ENCODE measurements at places on chromosomes 2 and 18.
A peak's percentile ranks its signal among the peaks of the same experiment; 100 is the strongest.

DNA sequence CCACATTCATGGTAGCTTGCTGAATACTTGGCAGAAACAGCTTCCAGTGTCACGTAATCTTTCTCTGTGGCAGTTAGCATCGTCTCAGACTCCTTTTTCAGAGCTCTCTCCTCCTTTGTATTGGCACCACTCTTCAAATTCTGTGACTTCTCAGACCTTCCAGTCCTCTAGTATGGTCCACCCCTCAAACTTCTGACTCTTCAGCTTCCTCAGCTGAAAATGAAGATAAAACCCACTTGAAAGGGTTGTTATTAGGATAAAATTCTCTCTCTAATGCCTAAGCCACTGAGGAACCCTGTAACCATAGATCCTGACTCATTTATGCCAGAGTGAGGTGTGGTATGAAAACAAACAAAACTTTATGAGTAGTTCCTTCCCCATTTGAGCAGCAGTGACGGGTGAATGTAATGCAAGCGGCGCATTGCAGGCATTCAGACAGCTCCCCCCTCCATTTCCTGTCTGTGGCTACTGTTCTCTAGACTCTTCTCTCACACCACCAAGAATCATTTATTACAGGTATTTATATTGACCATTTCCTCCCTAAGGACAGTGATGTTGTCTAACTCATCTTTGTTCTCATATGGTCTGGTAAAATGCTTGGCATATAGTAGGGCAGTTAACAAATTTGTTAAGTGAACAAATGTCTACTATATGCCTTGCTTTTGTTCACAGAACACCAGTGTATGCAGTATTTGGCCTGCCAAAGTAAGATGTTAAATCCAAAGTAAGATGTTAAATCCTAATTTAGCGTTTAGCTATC, 35.3 kb downstream of the GALNT1 start:
- no peak for DNase-seq

GRCh38 chr18:22826726-22827125, 106.4 kb upstream of the RBBP8 start:
- no peak for DNase-seq

- no peak for DNase-seq
Measured at GRCh38 chr2:101234169-101234938, 18.3 kb upstream of the CNOT11 start.

GRCh38 chr2:197710424-197711042, 5.4 kb downstream of the MARS2 start:
- no peak for DNase-seq

DNA sequence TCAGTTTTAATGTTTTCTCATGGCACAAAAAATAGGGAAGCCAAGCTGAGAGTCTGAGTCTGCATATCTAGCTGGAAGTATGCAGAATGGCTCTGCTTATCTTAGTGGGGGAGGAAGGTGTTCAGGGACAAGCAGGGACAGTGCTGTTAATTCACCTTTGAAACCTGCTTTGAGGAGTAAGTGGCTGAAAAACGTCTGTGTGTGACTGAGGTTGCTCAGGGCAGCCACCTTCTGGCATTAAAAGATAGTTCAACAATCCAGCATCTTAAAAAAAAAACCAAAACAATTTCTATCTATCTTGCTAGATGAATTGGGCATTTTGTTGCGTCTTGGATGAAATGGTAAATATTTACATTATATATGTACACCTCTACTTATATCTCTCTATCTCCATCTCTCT, 2.0 kb upstream of the TRPM8 start:
- DNase-seq = no peak

- DNase-seq = no peak
Measured at GRCh38 chr2:104863468-104864279, 9.8 kb downstream of the POU3F3 start.

DNA sequence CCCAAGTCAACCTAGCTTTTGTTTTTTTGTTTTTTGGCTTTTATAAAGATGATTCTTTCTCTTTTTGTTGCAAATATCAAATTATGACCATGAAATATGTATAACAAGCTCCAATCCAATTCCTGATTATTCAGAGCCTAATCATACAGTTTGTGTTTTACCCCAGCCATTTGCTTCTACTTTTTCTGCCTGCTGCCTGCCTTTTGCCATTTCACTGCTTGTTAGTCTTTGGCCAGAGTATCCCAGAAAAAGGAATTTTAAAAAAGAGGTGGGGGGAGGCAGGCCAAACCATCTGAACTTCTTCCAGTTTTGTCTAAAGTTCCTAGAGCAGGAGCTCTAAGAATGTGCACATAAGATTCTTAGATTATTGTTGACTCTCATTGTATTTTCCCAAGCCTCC, 211.9 kb upstream of the VRK2 start:
- no peak for DNase-seq

- no peak for DNase-seq
Measured at GRCh38 chr18:64103986-64104385, 44.9 kb downstream of the LINC00305 start.

- DNase-seq = no peak
Measured at GRCh38 chr2:233185330-233185729, 66.1 kb upstream of the ATG16L1 start.

GRCh38 chr18:11047156-11047555, 102.2 kb downstream of the PIEZO2 start:
- DNase-seq = no peak

GRCh38 chr2:124923097-124923496, 898.0 kb downstream of the CNTNAP5 start:
- DNase-seq = no peak

DNA sequence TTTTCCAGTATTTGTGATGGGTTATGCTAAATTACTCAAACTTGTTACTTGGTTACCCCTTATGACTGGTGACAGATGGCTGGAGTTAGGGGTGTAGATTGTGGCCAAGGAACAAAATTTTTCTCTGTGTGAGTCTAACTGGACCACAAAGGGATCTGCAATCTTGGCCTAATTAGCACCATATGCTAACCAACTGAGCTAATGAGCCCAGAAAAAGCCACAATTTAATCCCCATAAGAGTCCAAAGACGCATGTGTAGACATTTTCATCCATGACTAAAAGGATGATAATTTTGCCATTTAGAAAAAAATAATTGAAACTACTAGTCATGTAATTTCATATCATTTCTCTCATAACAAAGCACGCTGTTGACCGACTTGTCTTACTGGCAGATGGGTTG, 151.2 kb downstream of the ABCA12 start:
- no peak for DNase-seq

- no peak for DNase-seq
Measured at GRCh38 chr18:36889742-36890141, 60.8 kb downstream of the KIAA1328 start.

DNA sequence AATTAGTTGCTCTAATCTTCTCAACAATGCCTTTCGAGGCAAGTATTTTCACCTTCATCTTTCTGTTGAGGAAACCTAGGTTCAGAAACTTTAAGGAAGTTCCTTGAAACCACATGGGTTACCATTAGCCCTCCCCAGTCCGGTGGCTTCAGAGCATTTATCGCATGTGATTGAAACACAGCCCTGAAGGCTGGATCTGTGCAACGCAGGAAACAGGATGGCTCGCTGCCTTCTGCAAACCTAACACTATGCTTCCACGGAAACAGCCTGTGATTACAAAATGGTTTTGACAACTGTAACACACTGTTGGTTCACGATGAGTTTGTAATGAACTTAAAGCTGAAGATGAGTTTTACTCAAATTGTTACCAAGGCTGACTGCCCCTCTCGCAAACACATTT, 68.5 kb downstream of the EPB41L3 start:
- DNase-seq = no peak

DNA sequence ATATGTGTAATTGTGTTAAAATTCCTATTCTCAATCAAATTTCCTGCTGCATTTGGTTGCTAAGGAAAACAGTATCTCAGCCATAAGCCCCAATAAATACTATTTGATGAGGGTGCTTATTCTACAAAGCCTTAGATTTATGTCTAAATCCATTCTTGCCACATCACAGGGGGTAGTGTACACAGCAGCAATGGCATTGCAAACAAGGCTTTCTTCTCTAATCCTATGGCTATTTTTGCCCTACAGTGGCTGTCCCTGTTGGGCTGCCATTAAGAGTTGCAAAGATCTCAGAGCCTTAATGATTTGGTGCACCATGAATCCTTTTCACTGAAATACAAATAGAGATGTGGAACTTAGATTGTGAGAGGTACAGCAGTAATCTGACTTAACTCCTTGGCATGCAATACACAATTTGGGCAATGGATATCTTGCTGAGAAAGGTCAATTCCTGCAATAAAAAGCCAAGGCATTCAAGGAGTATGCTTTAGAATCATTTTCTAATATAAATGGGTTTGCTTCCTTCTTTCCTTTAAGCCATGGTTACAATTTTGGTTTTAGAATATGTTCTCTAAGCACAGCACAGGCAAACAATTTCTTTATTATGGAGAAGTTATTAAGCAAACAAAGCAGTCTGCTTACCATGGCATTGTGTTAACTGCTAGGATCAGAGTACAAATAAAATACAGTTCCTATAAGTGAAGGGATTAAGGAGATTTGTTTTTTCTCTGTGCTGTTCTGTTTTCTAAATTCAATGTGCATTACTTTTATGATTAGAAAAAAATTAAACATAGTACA, 69.8 kb upstream of the CD302 start:
- peak; percentile 20 for DNase-seq

GRCh38 chr2:86283411-86284030, 53.9 kb downstream of the REEP1 start:
- no peak for DNase-seq

DNA sequence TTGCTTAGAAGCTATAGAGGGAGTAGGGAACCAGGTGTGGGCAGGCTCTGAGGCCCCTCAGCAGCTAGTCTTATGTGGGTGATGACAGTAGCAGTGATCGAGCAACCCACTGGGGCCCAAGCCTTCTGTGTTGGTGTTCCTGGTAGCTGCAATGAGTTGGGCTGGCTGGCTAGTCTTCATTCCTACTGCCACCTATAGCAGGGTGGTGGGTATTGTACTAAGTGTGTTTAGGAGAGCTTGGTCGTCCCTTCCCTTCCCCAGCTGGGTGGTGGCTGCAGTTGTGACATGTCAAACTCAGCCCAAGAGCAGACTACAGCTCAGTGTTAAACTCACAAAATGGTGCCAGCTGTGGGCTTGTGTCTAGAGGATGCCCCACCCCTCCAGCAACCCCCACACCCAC, 486.1 kb upstream of the UBE2E3 start:
- DNase-seq = no peak

- DNase-seq = no peak
Measured at GRCh38 chr18:30487962-30488361, 554.6 kb downstream of the DSC3 start.

GRCh38 chr18:59612381-59612780, 84.8 kb downstream of the CCBE1 start:
- no peak for DNase-seq

GRCh38 chr2:233076749-233077148, 16.6 kb downstream of the INPP5D start:
- no peak for DNase-seq

DNA sequence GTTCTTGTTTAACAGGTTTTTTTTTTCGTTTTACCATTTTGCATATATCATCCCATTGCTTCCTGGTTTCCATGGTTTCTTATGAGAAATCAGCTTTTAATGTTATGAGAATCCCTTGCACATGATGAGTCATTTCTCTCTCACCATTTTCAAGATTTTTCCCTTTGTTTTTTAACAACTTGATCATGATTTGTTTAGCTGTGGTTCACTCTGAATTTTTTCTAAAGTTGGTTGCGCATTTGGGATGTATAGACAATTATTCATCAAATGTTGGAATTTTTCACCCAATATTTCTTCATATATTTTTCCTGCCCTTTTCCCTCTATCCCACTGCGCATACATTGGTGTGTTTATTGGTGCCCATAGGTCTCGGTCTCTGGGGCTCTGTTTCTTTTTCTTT, 42.4 kb upstream of the BIN1 start:
- no peak for DNase-seq

GRCh38 chr2:138414014-138414413, 87.6 kb upstream of the SPOPL start:
- DNase-seq = no peak

- no peak for DNase-seq
Measured at GRCh38 chr2:239137898-239138283, 262.9 kb downstream of the HDAC4 start.

DNA sequence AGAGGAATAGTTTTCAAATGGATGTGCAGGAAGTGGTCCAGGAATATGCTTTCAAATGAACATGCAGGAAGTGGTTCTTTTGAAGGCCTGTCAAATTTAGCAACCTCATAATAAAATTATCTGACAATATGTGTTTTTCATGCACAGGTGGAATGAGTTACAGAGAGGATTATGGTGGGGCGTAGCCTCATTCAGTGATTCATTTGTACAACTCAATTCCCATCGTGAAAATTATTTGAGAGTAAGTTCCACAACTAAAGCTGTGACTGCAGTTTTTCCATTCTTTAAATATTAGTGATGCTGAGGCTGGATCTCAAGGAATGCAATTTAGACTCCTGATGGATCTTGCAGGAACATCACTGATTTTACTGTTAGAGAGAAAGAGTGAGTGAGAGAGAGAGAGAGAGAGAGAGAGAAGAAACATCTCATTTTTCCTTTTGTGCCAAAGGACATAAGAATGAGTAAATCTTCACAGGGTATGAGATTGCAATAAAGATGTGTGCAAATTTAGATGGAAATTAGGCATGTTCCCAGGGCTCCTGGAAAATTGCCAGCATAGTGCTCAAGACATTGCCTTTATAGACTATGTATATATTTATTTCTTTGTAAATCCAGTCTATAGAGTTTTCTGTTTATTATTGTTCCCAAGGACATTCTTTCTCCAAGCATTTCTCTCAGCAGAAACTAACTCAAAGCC, 394.9 kb upstream of the ZEB2 start:
- DNase-seq = no peak

GRCh38 chr18:13067124-13067523, 76.0 kb downstream of the CEP192 start:
- no peak for DNase-seq

DNA sequence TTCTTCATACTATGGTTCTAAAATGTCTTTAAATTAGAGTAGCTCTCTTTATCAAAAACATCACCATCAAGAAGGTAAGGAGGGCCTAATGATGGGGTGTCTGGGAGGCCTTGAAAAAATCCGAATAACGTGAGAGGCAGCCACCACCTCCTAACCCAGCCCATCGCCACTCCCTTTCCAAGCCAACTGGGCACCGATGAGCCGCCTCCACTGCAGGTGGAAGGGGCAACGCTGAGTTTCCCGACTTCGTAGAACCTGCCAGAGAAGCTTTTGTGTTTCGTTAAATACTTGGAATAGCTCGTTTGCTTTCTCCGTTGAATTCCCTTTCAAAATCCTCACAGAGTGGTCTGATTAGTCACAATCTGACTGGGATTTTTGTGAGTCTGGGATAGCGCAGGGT, 22.0 kb upstream of the RPL31 start:
- DNase-seq = no peak

GRCh38 chr2:60555066-60555782, 1.8 kb upstream of the BCL11A start:
- no peak for DNase-seq

- DNase-seq = no peak
Measured at GRCh38 chr2:105802587-105802986, 57.9 kb downstream of the NCK2 start.
